ENCODE measurements at places on chromosomes 2 and 18.

DNA sequence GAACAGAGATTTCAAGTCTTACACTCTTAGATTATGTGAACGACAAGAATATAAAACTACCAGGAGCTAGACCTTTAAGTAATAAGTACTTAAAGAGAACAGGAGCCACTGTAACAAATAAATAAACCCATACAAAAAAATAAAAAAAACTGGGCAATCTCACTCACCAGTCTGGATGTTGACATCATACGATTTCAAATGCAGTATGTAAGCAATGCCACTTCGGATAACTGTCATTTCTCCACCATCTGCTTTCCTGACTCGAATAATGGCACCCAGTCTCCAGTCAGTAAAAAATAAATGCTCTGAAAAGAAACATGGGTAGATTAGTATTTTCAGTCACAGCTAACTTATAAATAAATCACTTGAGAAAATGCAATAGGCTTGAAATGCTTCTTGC lies 115.1 kb downstream of the LRP2 start:
- DNase-seq = no peak

- no peak for DNase-seq
Measured at GRCh38 chr18:35089382-35089781, 48.2 kb downstream of the MAPRE2 start.

DNA sequence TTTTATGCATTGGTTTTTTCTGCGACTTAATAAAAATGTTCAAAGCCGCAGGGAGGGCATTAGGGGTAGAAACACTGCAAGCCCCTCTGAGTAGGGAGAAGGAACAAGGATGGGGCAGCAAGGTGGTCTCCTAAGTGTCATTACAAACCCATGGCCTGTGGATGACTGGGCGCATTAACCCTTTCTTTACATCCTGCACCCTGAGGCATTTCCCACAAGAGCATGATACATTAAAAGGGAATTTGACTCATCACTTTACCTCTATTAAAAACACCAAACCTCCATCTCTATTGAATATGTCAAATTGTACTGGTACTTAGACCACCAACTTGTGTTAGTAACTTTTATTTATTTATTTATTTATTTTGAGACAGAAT lies 112.5 kb downstream of the VIT start:
- no peak for DNase-seq

- no peak for DNase-seq
Measured at GRCh38 chr2:139613264-139613663, 833.1 kb upstream of the NXPH2 start.

DNA sequence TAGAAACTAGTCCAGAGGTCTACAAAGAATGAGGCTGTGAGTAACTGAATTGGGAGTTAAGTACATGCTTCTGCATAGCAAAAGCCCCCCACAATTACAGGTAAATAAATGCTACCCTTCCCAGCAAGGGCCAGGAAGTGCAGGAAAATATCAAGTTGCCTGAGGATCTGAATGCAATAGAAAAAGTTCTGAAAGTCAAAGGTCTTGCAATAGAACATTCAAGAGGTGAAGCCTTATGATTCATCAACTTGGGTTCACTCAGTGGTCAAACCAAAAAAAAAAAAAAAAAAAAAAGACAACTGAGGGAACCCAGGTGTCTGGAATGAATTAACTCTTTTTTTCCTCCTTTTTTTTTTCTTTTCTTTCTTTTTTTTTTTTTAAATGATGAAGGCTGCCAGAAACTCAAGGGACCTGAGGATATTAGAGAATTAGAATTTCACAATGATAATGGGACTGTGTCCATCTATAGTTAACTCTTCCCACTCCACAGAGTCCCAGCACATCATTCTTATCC lies 42.9 kb upstream of the RFX8 start:
- no peak for DNase-seq
